ENCODE measurements at places on chromosomes 11 and 22. TPM values are rescaled to one million over a fixed set of nuclear protein-coding genes. Genes with fewer than 3 reads are reported as not detected.

- DNase-seq: no peak
Observed at GRCh38 chr11:57163160-57163868, 18.4 kb upstream of the LRRC55 start.

SPECC1L gene
- 80.1 TPM for total RNA-seq

DNA sequence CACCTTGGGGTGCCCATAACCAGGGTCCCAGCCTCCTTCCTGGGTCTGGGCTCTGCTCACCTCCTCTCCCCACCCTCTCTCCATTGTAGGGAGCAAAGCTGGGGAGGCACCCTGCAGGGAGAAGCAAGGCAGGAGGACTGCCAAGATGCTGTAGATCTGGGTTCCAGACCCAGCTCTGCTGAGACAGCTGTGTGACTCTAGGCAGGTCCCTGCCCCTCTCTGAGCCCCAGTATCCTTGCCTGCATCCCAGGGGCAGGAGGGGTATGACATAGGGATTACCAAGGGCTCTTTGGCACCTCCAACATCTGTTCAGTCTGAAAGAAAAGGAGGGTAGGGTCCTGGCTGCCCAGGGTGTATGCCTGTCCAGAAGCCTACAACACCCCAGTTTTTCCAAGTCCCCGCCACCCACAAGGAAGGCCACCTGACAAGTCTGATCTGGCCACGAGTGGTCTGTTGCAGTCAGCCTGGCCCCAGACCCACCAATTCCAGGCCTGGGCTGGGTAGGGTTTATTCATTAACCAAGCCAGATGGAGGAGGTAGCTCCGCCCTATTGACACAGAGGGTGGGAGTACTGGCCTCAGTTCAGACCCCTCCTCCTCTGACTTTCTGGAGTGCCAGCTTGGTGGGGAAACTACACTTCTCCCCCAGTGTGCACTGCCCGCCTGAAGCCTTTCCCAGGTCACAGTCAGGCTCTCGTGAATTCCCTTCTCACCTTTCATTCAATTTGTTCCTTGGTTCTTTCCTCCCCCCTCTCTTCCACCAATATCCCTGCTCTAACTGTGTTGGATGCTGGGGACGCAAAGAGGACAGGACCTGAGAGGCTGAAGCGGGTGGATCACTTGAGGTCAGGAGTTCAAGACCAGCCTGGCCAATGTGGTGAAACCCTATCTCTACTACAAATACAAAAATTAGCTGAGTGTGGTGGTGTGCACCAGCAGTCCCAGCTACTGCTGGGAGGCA is 15.0 kb downstream of the STARD10 start:
- no peak for DNase-seq

CALCA gene
- not detected for total RNA-seq

DNA sequence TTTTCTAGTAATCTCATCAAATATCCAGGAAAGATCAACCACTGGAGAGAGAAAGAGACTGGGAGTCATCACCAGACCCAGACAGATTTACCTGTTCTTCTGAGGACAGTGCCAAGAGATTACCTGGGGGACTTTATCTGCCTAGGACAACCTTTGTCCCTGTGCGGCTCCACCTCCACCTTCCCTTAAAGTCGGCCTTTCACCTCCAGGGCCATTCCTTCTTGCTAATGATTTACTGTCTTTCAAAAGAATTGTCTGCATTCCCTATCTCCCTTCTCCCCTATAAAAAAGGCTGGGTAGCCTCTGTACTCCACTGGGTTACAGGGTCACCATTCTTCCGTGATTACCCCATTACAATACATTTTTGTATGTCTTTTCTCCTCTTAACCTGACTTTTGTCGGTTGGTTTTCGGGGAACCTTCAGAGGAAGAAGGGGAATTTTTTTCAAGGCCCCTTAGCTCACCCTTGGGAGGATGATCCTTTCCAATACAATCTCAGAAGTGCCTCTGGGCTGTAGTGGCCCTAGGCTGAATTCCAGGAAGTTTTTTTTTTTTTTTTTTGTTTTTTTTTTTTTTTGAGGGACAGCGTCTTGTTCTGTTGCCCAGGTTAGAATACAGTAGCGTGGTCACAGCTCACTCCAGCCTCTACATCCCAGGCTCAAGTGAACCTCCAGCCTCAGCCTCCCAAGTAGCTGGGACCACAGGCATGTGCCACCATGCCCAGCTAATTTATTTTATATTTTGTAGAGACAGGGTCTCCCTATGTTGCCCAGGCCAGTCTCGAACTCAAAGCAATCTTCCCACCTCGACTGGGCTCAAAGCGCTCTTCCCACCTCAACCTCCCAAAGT is 1.5 kb upstream of the HMOX1 start:
- no peak for DNase-seq

LYVE1 gene
- 292 TPM for total RNA-seq

DNA sequence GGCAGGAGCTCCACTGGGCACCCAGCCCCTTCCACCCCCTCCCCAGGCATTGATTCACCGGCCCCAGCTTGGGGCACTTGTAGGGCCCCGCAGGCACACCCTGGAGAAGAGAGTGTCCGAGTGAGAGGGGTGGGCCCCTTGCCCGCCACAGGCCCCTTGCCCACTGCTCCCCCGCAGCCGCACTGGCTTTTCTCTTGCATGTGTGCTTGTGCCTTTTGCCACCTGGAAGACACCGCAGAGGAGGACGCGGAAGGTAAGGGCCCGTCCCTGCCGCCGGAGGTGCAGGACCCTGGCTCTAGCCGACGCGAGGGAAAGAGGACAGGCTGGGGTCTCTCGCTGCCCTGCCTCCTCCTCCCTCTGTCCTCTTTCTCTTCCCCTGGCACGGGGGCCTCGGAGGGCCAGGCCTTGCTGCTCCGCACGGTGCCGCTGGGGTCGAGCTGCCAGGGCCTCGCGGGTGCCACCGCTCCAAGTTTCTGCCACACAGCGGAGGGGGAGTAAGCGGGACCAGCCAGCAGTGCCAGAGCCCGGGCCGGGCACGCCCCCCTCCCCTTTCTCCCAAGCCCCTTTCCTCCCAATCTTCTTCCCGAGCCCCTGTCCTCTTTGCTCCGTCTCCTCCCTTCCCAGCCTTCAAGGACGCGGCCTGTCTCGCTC is 9.5 kb downstream of the TNNT3 start:
- DNase-seq: peak; percentile 74

DNA sequence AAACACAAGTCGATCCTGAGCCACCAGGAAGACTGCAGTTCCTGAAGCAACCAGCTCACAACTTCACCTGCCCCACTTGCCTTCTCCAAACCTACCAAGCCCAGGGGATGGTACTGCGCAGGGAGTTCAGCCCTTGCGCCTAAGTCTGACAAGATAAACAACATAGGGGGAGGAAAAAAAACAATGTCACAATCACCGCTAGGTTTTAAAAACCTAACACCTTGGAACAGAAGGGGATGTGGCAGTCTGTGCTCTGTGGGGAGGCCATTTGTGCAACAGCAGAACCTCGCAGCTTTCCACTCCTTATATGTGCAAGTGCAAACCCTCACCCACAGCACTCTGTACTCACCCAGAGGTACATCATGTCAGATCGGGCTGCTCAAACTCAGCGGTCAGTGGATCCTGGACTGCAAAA is 134.2 kb downstream of the RBFOX2 start:
- DNase-seq: no peak

DNA sequence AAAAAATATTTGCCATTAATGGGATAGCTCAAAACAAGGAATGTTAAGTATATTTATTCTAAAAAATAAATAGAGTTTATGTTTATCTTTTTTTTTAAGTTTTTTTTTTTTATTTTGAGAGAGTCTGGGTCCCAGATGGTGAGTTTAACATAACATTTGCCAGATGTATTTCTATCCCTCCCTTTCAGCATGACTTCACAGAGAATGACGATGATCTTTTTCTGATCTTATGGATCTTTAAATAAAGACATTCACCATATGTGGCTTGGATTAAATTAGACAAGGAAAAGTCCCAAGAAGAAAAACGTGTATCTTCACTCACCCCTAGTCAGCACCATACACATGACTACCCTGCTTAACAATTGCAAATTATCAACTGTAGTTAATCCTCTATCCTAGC is 839.8 kb upstream of the CNTN5 start:
- no peak for DNase-seq

GRCh38 chr22:38608992-38609750 is 39.2 kb upstream of the DMC1 start:
- DNase-seq: no peak

DNA sequence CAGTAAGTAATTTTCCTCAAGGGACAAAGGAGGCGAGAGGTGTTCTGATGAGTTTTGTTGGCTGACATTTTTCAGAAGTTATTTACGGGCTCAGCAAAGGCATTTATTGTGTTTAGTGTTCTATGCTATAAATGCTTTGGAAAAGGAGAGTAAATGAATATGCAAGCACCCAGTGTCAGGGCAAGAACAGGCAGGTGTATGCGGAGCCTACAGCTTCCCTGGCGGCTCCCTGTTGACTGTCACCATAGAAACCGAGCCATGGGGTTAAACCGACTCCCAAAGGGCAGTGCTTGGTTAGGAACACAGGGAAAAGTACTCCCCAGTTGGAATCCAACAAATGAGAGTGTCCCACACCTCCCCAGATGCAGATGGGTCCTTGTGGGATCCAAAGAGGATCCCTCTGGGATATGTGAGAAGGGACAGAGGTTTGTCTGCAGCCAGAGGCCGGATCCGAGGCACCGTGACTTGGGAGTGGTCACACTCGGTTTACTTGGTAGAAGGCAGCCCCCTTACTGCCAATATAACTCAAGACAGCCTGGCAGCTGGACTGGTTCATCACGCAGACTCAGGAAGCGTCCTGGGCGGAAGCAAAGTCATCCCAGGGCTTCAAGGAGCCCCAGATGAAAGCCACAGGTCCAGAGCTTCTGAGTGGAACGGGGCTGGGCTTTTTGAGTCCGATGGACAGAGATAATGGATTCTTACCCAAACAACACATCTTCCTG is 329.7 kb downstream of the CTTN start:
- DNase-seq: peak; percentile 72

DNA sequence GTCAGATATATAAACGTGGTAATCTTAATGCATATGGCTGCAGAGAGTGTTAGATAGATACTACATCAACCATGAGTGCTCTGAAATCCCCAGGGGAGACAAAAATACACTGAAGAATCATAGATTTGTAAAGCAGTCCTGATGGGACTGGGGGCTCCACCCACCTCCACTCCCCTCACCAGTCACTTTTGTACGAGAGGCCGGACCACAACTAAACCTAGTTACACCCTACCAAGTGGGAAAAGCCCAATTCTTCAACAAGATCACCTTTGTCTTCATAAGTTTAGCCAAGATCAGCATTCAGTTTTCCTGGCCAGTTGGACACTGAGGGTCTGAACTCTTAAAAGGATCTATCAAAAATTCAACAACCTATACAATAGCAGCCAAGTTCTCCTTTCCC is 1.5 kb downstream of the SF1 start:
- DNase-seq: no peak

DNA sequence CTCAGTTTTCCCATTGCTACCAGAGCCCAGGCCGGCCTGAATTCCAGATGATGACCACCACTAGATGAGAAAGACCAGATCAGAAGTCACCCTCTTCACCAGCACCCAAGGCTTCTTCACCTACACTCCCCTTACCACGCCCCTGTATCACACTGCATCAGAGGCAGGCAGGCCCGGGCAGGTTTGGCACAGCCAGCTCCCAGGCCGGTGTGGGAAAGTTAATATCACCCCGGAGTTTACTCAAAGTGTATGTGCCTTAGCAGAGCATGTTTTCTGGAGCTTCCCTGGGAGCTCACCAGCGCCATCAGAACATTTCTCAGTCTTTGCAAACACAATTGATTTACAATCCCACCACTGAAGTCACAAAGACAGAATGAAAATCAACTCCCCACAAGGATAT is 47.5 kb upstream of the POU2AF1 start:
- no peak for DNase-seq

- DNase-seq: no peak
Observed at GRCh38 chr11:37502202-37502601, 904.2 kb upstream of the RAG2 start.

- peak; percentile 56 for DNase-seq
Observed at GRCh38 chr11:1127664-1128162, 30.0 kb upstream of the MUC5AC start.

DNA sequence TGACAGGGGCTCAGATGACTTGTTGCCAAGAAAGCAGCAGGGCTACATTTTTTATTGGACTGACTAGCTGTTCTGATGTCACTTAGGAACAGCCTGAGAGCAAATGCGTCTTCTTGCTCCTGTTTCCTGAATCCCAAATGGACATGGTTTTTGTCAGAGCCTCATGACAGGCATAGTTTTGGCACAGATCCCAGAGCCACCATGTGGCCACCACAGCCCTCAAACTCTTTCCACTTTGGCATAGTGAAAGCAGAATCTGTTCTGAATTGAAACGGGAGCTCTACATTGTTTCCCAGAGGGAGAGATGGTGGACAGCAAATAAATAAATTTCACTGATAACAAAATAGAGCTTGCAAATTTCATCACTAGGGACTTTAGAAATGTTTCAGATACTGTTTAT is 222.2 kb downstream of the C11orf87 start:
- no peak for DNase-seq

- DNase-seq: no peak
Observed at GRCh38 chr11:79375818-79376550, 64.8 kb downstream of the TENM4 start.

- no peak for DNase-seq
Observed at GRCh38 chr11:13368041-13368446, 90.5 kb downstream of the BMAL1 start.

DNA sequence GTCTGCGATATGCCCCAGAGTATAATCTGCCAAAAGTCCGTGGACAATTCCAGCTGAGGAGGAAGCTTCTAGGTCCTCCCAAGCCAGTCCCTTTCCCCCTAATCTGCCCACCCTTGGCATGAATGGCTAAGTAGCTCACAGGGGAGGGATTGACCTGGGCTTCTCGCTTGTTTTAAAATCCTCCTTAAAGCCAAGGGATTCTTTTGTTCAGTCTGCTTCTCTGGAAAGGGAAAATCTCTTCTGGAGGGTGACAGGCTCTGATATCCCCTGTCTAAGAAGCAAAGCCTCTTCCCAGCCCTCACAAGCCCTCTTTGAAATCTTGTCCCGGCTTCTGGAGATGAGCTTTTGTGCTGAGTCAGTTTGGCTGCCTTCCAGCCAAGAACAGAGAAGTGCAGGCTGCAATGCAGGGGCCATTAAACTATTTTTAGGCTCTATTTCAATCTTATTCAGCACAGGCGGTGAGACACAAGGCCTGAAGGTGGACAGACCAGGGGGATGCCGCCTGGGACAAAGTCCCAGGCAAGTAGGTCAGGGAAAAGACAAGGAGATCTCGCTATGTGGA is 23.9 kb downstream of the NEFH start:
- DNase-seq: no peak

- peak; percentile 68 for DNase-seq
Observed at GRCh38 chr11:134034496-134035381, 34.1 kb upstream of the JAM3 start.

- no peak for DNase-seq
Observed at GRCh38 chr22:19841641-19842392, 12.9 kb downstream of the GNB1L start.

Data from posterior vena cava (tissue), 2 donors.